Endothelial cell of coronary artery (primary cell): ENCODE measurements at places on chromosomes 2 and 18. TPM values are rescaled to one million over a fixed set of nuclear protein-coding genes. Genes with fewer than 3 reads are reported as not detected.

The OTOS gene
- total RNA-seq = not detected in 2 replicates

The LYPD1 gene
- 45.7 and 104 TPM in 2 replicates for total RNA-seq

The INHBB gene
- total RNA-seq = 2.4 and 9.0 TPM in 2 replicates

The ST3GAL5 gene
- 11.2 and 19.7 TPM in 2 replicates for total RNA-seq

The RNU2-63P gene
- 10.1 and 284 TPM in 2 replicates for total RNA-seq
